ENCODE measurements at places on chromosomes 3 and 15. TPM values are rescaled to one million over a fixed set of nuclear protein-coding genes. Genes with fewer than 3 reads are reported as not detected.

CSPG5 gene
- 0.26 TPM for total RNA-seq

BCHE gene
- 0.51 TPM for total RNA-seq

TGFBR2 gene
- total RNA-seq = 16.0 TPM

FBXL22 gene
- total RNA-seq = under 0.01 TPM

CSPG4 gene
- total RNA-seq = 6.3 TPM

UCN2 gene
- 12.9 TPM for total RNA-seq

CADM2 gene
- total RNA-seq = 0.26 TPM

ZNF662 gene
- 1.3 TPM for total RNA-seq

PLEKHO2 gene
- total RNA-seq = 4.2 TPM

CHRM5 gene
- total RNA-seq = not detected

SLC6A1 gene
- not detected for total RNA-seq

SPG21 gene
- total RNA-seq = 72.6 TPM

CAPN3 gene
- 2.1 TPM for total RNA-seq

SEMA5B gene
- total RNA-seq = under 0.01 TPM

CCR1 gene
- total RNA-seq = not detected

GOLGA6L6 gene
- not detected for total RNA-seq

DNAH1 gene
- total RNA-seq = 1.2 TPM

ATP8B4 gene
- 0.26 TPM for total RNA-seq

CCK gene
- total RNA-seq = 1.1 TPM

XCR1 gene
- total RNA-seq = under 0.01 TPM

LEKR1 gene
- total RNA-seq = under 0.01 TPM

CIDEC gene
- not detected for total RNA-seq

AGBL1 gene
- total RNA-seq = not detected

PPM1L gene
- 3.2 TPM for total RNA-seq

CFAP92 gene
- 0.51 TPM for total RNA-seq

PLA2G4D gene
- under 0.01 TPM for total RNA-seq

CP gene
- 0.13 TPM for total RNA-seq

ISLR2 gene
- not detected for total RNA-seq

SLC51A gene
- 0.26 TPM for total RNA-seq

CIB1 gene
- 50.2 TPM for total RNA-seq

NR2E3 gene
- 0.26 TPM for total RNA-seq

A4GNT gene
- total RNA-seq = not detected

GLDN gene
- total RNA-seq = 0.13 TPM

PRSS50 gene
- not detected for total RNA-seq

RAB6B gene
- total RNA-seq = under 0.01 TPM

SCN11A gene
- not detected for total RNA-seq

PLA2G4B gene
- 8.2 TPM for total RNA-seq

TF gene
- under 0.01 TPM for total RNA-seq

IP6K2 gene
- total RNA-seq = 53.8 TPM

NSMCE3 gene
- total RNA-seq = 5.0 TPM

CD276 gene
- 14.5 TPM for total RNA-seq

UROC1 gene
- total RNA-seq = not detected

EMC7 gene
- 57.4 TPM for total RNA-seq

XYLB gene
- total RNA-seq = 1.5 TPM

CD86 gene
- not detected for total RNA-seq

CPLX3 gene
- not detected for total RNA-seq

CGGBP1 gene
- total RNA-seq = 28.3 TPM

CACNA2D2 gene
- not detected for total RNA-seq

DOCK3 gene
- total RNA-seq = 0.26 TPM

SCN5A gene
- not detected for total RNA-seq

MYD88 gene
- total RNA-seq = 21.5 TPM

ALDH1A3 gene
- 666 TPM for total RNA-seq

Measured in bronchial epithelial cell (primary cell).